ENCODE measurements at places on chromosomes 16 and 17.

DNA sequence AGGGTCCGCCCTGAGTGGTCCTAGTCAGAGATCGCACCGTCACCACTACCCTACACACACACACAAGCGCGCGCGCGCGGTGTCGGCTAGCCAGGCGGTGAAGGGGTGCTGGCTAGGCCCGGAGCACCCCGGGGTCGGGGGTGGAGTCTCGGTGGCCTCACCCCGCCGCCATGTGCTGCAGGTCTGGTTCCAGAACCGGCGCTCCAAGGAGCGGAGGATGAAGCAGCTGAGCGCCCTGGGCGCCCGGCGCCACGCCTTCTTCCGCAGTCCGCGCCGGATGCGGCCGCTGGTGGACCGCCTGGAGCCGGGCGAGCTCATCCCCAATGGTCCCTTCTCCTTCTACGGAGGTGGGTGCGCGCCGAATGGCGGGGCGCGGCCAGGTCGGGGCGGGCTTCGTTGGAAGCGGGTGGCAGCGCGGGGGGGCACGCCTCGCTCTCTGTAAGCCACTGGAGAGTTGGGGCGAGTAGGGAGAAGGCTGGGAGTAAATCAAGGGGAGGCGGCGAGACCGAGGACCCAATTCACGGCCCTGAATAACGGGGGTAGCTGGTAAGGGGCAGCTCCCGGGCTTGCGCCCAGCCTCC lies 4.8 kb downstream of the LHX1 start:
- DNase-seq = no peak

- DNase-seq = no peak
Measured at GRCh38 chr17:47882247-47882646, 13.8 kb upstream of the SP2 start.

DNA sequence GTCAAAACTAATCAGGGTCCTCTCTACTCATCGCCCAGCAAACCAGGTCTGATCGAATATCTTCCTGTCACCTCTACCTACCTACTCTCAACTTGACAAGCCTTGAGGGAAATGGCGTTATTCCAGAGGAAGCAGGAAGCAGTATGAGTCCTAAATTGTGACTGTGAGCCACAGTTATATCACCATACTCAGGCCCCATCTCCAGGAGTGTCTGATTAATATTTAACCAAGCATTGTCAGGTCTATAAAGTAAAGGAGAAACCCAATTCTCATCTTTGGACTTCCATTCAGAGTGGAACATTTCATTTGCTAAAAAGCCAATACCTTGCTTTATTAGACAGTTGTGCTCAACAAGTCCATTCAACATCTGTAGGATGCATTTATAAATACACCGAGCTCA lies 17.8 kb upstream of the CLEC3A start:
- no peak for DNase-seq

DNA sequence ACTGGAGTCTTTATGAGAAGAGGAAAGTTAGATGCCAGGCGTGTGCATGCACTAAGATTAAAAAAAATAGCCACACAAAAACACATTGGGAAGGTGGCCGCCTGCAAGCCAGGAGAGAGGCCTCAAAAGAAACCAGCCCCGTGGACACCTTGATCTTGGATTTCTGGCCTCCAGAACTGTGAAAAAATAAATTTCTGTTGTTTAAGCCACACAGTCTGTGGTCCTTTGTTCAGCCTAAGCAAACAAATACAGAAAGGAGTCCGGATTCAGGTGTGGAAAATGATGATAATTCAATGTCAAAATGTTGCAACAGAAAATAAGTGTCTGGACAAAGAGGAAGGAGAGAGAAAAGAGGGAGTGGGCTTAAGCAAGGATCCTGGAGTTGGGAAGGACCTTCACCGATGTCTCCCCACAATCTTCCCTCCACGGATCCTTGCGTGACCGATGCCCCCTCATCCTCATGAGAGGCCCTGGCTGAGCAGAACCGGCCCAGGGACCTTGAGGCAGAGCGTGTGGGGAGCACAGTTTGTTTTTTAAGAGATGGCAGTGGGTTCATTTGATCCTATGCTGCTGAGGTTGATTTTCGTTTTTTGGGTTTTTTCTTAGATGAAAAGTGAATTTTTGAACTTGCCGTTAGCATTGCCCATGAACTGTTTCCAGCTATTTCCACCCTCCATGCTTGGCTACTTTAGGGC lies 133.2 kb downstream of the IRX3 start:
- no peak for DNase-seq

DNA sequence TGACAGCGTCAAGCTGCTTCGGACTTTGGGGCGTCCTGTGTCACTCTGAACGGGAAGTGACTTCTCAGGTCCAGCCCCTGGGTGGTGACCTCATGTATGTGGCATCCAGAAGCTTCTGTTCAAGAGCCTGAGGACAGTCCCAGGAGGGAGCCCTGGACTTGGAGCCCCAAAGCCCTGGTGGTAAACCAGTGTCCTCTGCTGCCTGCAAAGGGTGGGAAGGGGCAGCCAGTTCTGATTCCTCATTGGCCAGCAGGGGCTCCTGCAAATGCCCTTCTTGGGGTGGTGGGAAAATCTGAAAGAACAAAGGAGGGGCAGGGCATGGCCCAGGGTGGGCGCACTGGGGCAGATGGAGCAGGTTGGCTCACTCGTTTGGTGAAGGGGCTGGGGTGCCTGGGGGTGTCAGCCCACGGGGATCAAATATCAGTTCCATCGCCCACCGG lies 1.6 kb downstream of the OSGIN1 start:
- DNase-seq = no peak

GRCh38 chr17:43366891-43367736 lies 31.7 kb upstream of the ARL4D start:
- DNase-seq = no peak

- no peak for DNase-seq
Measured at GRCh38 chr16:21619765-21620425, 20.5 kb downstream of the METTL9 start.

- DNase-seq = peak; percentile 46
Measured at GRCh38 chr17:2025220-2025621, at the start of gene RTN4RL1. Gene RTN4RL1, minus strand, starts transcription at chr17:2025334. Its CDS starts 469 bp downstream, at chr17:2024865.

GRCh38 chr17:8991514-8992285 lies 26.2 kb upstream of the PIK3R5 start:
- DNase-seq = no peak

GRCh38 chr17:29046473-29046839 lies 3.5 kb downstream of the PIPOX start:
- no peak for DNase-seq

DNA sequence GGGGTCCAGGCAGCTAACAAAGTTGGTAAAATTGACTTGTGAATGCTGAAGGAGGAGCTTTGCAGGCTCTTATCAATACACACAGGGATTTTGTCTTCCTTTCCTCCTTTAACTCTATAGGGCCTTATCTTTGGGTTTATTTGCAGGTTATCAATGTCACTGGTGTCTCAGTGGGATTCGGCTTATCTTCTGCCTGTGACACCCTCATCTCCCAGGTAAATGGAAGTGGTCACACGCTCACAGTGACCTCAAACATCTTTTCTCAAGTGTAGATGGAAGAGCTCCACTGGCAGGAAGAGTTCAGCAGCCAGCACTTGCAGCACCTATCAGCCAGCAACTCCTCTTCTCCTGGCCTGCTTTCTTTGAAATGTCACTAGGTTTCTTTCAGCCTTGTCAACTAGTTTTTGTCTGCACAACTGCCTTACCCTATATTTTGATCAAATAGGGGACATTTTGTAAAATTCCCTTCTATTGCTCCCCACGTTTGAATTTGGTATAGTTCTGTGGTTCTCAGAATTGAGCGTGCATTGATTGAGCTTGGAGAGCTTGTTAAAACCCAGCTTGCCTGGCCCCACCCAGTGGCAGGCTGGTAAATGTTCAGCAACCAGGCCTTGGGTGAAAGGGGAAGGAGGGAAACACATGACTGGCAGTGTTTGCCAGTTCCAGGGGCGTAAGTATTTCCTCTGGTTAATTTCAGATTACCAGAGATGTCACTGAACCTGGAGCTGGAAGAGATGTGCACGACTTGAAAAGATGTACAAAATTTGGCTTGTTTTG lies 12.8 kb downstream of the SLC47A1 start:
- DNase-seq = no peak

DNA sequence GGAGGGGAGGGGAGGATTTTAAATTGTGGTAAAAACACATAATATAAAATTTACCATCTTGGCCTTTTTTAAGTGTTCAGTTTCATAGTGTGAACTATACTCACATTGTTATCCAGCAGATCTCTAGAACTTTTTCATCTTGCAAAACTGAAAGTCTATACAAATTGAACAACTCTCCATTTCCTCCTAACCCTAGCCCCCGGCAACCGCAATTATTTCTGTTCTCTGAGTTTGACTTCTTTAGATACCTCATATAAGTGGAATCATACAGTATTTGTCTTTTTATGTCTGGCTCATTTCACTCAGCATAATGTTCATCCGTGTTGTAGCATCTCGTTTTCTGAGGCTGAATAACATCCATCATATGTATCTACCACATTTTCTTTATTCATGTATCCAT lies 30.0 kb upstream of the MRTFB start:
- DNase-seq = no peak

GRCh38 chr17:75572713-75573539 lies 14.7 kb upstream of the MYO15B start:
- no peak for DNase-seq
